Skeletal muscle cell (primary cell): ENCODE measurements at places on chromosomes 4 and X.

DNA sequence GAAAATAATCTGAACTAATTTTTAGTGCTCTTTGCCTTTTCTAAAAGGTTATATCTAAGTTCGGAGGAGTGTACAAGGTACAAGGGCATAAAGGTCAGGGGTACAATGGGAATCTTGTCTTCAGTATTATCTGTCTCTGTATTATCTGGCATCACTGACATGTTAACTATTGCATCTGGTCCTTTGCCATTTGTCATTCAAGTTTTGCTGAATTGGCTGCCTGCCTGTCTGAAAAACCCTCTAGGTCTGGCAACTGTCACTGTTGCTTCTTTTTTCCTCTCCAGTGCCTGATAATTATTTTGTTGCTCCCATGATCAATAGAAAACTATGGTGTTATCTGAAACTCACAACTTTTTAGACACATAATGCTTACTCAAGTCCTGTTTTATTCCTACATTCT, 112.5 kb upstream of the STK26 start:
- DNase-seq, result no peak

- DNase-seq, result no peak
Observed at GRCh38 chr4:174538876-174539250, 16.6 kb upstream of the HPGD start.

- peak; percentile 2 for DNase-seq
Observed at GRCh38 chr4:3644849-3645627, 112.8 kb upstream of the LRPAP1 start.

DNA sequence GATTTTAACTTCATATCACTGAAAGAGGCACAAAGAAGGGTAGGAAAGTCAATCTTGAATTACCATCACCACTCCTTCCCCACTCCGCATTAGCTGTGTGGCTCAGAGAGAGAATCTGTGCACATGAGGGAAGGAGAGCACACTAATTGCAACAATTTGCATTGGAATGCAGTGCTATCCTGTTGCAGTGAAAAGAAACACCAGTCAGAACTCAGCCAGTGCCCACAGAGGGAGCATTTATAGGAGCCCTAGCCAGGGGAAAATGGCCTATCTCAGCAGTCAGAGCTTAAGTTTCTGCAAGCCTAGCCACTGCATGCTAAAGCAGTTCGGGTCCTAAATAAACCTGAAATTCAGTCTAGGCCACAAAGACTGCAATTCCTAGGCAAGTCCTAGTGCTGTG, 159.4 kb upstream of the AR start:
- no peak for DNase-seq

- DNase-seq, result no peak
Observed at GRCh38 chr4:171924746-171925376, 111.7 kb downstream of the GALNTL6 start.

DNA sequence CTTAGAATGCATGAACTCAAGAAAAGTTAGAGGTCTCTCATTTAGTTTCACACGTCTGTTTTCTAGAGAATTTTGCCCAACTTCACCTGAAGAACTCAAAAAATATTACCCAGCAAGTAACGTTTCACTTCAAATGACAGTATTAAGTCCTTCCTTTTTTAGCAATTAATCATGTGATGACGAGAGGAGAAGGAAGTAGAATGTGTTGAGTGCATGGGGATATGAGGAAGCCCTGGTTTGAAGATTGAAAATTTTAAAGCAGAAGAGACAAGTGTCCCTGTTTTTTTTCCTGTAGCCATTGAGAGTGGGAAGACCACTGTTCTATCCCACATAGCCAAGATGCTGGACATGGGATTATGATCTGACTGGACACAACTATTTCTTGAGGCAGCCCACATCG, 406.3 kb upstream of the CPEB2 start:
- no peak for DNase-seq

DNA sequence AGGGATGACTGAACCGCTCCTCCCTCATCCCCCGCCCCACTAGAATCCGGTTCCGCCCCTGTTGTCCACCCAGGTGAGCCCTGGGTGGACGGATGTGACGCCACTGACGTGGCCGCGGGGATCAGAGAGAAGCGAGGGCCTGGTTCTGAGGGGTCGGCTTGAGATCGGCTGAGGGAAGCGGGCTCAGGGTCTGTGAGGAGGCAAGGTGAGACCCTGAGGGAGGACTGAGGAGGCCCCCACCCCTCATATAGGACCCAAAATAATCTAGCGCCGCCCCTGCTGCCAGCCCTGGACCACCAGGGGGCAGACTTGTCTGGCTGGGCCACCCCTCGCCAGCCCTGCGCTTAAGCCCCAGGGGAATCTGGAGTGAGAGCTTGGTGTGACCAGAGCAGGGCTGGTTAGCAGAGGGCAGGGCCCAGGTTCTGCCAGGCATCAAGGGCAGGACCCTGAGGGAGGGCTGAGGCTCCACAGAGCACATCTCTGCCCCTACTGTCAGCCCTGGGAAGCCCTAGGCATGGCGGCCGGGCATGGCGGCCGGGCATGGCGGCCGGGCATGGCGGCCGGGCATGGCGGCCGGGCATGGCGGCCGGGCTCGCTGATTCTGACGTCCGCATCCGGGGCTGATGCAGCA, at the start of gene MAGEA8:
TSS of gene MAGEA8 (plus strand) at position 103 of the 631 bp plus-strand sequence. CDS start 3,090 bp downstream, outside the sequence.
- no peak for DNase-seq

- no peak for DNase-seq
Observed at GRCh38 chrX:10039821-10040793, 72.9 kb downstream of the CLDN34 start.

GRCh38 chrX:53398216-53398615, 24.2 kb downstream of the SMC1A start:
- no peak for DNase-seq

GRCh38 chrX:37666516-37666915, 19.1 kb upstream of the XK start:
- DNase-seq, result no peak

- DNase-seq, result no peak
Observed at GRCh38 chrX:5646818-5647217, 581.8 kb downstream of the NLGN4X start.

- no peak for DNase-seq
Observed at GRCh38 chrX:120014354-120015130, 62.9 kb downstream of the RHOXF2B start.

DNA sequence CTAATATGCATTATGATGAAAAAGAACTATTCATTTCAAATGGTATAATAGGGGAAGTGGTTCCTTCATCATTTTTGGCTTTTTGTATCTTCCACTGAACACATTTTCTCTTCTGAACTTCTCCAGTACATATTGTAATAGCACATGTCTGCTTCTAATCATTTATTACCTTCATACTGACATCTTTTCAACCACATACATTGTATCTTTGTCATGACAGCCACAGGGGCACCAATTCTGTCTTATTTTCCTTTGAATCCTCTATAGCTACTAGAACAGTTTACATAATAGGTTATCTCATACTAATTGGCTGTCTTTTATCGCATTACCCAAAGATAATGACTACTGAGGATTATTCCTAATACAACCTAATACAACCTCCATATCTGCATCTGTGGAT, 37.7 kb downstream of the PALLD start:
- no peak for DNase-seq

GRCh38 chrX:145631461-145631951, 186.1 kb upstream of the SLITRK2 start:
- DNase-seq, result no peak

- DNase-seq, result no peak
Observed at GRCh38 chr4:152559641-152560040, 23.7 kb upstream of the FBXW7 start.

DNA sequence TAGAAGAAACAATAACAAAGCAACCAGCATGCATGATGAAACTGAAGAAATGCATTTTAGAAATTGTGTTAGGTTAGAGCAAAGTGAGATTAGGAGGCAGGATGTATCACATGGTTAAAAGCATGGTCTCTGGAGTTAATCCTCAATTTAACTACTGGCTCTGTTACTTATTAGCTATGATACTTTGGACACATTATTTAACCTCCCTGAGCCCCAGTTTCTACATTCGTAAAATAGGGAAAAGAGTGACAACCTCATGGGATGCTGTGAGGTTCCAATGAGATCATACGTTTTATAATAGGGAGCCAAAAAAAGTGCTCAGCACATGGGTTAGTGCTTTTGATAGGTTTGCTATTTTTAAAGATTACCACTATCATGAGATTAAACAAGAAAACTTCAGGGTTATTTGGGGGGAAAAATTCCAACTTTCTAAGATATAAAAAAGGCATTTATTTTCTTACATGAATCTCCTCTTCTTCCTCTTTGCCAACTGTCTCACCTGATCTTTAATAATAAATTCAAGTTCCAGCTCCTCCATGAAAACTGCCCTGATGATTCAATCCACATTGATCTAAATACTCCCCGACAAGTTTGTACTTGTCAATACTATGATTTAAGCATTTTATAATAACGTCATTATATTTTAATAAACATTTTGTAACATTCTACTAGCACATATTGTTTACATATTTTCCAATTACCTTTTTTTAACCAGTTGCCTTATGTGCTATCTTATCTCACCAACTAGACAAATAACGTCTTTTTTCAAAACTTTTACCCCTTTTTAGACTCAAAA, 4.6 kb downstream of the SEC31A start:
- no peak for DNase-seq

GRCh38 chrX:100829730-100830129, 9.5 kb downstream of the CSTF2 start:
- DNase-seq, result peak; percentile 5

- DNase-seq, result no peak
Observed at GRCh38 chr4:164177753-164178152, 576.2 kb upstream of the SMIM31 start.

DNA sequence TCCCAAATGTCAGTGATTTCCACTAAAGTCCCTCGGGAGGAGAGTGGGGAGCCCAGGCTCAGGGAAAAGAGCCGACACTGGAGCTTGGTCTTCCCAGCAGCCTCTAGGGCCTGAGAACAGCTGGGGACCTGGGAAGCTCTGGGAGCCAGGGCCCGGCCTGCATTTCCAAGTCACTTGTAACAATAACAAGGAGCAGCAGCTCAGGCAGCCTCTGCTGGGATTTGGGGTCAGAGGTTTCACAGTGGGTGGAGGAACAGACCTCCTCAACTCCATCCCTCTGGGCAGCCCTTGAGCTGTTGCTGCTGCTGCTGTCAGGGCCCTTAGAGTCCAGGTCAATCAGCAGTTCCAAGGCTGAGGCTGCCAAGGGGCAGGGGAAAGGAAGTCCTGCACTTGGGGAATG, 11.1 kb downstream of the STARD8 start:
- no peak for DNase-seq

DNA sequence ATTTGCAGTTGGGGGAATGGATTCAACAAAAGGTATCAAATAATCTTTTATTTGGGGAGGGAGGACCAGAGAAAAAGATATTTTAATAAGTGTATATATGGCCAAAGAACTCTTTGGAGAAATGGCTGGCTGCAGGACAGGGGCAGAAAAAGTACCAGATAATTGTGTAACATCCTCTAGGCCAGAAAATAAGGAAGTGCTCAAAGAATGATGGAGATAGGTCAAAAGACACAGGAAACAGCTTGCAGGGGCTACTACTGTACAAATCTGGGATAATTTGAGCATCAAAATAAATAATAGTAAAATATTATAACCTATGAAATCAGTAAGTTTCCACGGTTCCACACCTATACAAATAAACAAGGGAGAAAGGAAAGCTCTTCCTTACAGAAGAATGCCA, 34.8 kb downstream of the KLHL5 start:
- no peak for DNase-seq

- DNase-seq, result no peak
Observed at GRCh38 chr4:110627977-110628662, 5.2 kb upstream of the PITX2 start.

- DNase-seq, result no peak
Observed at GRCh38 chrX:140503238-140503601, 1.6 kb downstream of the SOX3 start.

GRCh38 chrX:99248180-99248579, 1161.9 kb downstream of the PCDH19 start:
- no peak for DNase-seq

DNA sequence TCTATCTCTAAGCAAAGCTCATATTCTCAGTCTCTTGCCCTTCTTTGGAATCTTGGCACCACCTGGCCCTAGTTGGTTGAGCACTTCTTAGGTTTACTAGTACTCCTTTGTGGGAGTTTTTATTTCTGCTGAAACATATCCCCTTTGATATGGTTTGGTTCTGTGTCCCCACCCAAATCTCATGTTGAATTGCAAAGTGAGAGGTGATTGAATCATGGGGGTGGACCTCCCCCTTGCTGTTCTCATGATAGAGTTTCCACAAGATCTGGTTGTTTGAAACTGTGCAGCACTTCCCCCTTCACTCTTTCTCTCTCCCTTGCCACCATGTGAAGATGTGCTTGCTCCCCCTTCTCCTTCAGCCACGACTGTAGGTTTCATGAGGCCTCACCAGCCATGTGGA, 22.2 kb upstream of the SYNPO2 start:
- no peak for DNase-seq

DNA sequence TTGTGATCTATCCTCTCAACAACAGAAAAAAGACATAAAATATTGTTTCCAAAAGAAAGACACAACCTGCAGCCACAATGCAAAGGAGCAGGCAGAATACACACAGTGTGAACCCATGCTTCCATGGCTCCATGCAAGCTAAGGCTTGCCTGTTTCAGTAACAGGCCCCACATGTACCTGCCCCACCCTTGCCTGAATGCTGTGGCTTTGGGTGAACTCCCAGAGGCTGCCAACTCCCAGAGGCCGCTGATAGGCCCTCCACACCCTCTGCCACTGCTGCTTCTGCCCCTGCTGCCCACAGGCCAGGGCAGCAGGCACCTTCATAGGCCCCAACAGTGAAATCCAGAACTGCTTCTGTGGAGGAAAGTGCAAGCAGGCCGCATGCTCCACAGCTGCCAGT, 313.9 kb downstream of the CHIC1 start:
- no peak for DNase-seq

GRCh38 chr4:147727476-147728028, 4.3 kb upstream of the ARHGAP10 start:
- DNase-seq, result no peak

- DNase-seq, result no peak
Observed at GRCh38 chr4:118941149-118941548, 52.5 kb downstream of the SYNPO2 start.

DNA sequence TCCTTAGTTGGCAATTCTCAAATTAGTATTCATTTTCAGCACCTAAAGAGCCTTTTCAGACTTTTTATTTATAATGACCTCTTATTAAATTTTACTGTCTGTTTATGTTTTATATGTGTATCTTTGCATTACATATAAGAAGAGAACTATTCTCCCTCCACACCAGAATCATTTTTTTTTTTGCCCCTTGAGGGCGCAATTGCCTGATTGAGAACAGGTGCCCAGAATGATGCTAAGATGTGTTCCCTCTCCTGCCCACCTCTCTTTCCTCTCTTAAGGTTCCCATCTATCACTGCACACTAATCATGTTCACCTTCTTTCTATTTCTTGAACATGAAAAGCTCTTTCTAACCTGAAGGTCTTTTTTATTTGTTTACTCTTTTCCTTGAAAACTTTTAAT, 44.2 kb upstream of the ADAM29 start:
- no peak for DNase-seq

DNA sequence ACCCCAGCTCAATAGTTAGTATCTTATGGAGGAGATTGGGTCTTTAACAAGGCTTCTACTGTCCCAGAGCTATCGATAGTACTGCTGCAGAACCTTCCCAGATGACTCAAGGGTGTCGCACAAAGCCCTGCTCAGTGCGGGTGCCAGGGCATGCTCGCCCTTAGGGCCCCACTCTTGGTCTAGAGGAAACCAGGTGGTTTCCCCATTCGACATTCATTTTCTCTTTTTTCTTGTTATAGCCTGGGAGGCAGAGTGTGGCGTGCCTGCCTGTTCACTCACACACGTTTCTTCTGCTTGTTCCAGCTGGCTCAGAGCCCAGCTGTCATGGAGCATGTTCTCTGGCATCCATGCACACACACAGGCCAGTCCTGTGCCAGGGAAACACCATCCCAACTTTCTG, 144.5 kb downstream of the SMIM20 start:
- no peak for DNase-seq
